Common myeloid progenitor, CD34-positive (primary cell): ENCODE measurements at places on chromosomes 1 and 21.

DNA sequence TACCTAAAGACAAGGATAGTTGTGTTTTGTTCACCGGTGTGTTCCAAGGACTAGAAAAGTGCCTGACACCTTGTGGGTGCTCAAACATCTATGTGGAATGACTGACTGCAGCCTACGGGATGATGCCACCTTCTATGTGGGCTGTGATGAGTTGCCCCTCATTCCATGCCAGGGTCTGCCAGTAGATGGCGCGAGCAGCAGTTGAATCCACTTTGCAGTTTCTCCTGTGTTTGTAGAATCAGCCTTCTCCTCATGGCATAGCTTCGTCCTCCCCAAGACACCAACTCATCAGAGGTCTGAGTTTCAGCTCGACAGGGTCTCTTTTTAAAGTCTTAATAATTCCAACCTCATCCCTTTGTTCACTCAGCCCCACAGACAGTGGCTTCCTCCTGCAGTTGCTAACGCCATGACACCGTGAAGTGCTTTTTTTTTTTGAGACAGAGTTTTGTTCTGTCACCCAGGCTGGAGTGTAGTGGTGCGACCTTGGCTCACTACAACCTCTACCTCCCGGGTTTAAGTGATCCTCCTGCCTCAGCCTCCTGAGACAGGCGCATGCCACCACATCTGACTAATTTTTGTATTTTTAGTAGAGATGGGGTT lies 133.7 kb downstream of the CAPN8 start:
- peak; percentile 69 for DNase-seq

DNA sequence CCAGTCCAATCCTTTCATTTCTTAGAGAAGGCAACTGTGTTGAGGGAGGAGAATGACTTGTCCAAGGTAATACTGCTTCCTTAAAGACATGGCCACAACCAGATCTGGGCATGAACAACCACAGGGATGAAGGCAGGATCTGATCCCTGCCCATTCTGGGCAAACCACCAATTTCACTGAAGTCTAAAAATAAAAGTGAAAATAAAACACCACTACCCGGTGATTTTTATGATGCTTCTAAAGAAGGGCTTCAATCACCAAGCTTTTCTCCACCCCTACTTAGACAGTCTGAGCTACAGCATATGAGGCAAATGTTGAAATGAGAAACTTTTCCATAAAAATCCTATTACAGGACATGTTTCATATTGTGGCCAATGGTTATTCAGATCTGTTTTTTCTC lies 133.0 kb downstream of the PTPN14 start:
- DNase-seq = no peak

GRCh38 chr21:38129711-38130110 lies 127.1 kb upstream of the KCNJ15 start:
- DNase-seq = no peak

- DNase-seq = no peak
Measured at GRCh38 chr21:15415541-15416261, 314.1 kb upstream of the USP25 start.

GRCh38 chr1:198187973-198188588 lies 31.3 kb downstream of the NEK7 start:
- DNase-seq = no peak

- no peak for DNase-seq
Measured at GRCh38 chr1:36115931-36116330, 9.1 kb downstream of the COL8A2 start.

DNA sequence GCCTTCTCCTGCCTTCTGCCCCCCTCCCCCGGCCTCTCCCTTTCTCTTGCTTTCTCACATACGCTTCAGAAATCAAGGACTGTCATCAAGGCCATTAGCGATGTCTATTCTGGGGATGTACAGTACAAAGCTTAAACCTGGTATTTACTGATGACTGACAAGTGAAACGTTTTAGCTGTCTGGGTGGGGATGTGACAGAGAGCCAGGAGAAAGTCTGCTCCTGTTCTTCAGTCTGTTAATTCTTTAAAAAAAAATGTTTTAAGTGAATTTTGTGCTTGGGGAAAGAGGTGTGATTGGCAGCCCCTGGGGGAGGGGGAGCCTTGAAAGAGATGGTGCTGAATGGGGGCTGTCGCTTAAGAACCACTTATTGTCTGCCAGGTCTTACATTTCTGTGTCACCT lies 283.0 kb upstream of the PLXNA2 start:
- no peak for DNase-seq

DNA sequence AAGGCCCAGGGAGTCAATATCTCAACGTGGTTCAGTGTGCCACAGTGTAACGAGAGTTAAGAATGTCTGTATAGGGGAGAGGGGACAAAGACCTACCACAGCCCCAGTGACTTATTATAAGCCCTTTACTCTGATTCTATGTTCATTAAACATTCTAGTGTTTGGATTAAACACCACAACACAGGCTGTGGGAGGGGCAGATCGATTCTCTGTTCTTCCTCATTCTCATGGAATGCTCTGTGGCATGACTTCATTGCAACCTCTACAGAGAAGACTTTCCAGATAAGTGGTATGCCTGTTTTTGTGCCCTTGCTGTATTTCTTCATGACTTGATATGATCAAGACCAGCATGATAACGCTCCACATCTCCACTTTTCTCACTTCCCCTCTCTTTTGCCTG lies 39.0 kb upstream of the CD5L start:
- no peak for DNase-seq

- DNase-seq = no peak
Measured at GRCh38 chr1:240831191-240831631, 219.3 kb upstream of the GREM2 start.

DNA sequence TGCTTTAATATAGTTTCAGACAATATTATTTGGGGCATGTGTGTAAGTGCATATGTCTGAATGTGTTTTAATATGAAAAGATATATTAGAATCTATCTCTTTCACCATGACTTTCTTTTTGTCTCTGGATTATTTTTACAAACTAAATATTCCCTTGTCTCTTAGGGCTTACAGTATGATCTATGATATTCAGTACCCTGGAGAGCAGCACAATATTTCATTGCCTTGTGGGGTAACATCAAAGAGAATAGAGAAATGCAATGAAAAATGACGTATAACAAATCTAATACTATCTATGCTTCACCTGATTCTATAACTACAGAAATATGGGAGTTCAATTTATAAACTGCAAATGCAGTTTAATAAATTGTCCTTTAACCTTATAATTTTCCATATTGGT lies 2084.5 kb downstream of the MRPL39 start:
- no peak for DNase-seq

- no peak for DNase-seq
Measured at GRCh38 chr1:61808321-61808720, 66.0 kb downstream of the PATJ start.

DNA sequence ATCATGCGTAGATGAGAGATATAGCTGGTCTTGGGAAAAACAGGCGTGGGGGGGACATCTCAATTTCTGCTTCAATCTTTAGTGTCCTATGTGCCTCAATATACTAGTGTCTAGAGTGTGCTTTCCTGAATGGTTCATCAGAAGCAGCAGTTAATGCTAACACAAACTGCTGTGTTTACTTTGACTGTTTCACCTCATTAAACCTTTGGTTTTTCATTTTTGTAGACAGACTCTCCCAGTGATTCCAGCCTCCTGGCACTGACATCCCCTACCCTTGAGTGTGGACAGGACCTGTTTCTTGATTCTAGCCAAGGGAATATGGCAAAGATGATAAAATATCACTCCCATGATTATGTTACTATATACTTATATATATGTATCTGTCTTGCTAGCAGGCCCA lies 37.6 kb downstream of the ZYG11A start:
- no peak for DNase-seq

GRCh38 chr1:30538993-30539867 lies 184.2 kb downstream of the MATN1 start:
- no peak for DNase-seq

DNA sequence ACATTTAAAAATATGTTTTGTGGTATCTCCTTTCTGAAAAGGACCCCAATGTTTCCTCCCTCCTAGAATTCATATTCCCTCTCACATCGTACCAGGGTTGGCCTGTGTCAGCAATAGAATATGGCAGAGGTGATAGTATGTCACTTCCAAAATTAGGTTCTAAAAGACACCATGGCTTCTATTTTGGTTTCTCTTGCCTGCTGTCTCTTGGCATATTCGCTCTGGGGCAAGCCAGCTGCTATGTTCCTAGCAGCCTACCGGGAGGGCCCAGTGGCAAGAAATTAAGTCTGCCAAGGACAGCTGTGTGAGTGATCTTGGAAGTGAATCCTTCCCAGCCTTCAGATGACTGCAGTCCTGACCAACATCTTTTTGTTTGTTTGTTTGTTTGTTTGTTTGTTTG lies 92.9 kb upstream of the PPM1J start:
- no peak for DNase-seq

- no peak for DNase-seq
Measured at GRCh38 chr1:244139655-244140054, 88.6 kb downstream of the ZBTB18 start.

GRCh38 chr1:54357967-54358366 lies 48.2 kb downstream of the SSBP3 start:
- peak; percentile 28 for DNase-seq

- DNase-seq = no peak
Measured at GRCh38 chr1:70146488-70146887, 58.9 kb downstream of the LRRC40 start.

GRCh38 chr1:32782086-32782485 lies 35.1 kb downstream of the YARS1 start:
- no peak for DNase-seq

GRCh38 chr1:24955161-24955560 lies 25.1 kb upstream of the RUNX3 start:
- DNase-seq = peak; percentile 85

- no peak for DNase-seq
Measured at GRCh38 chr21:37571442-37571841, 204.9 kb downstream of the DYRK1A start.

GRCh38 chr1:8816831-8817411 lies 519 bp downstream of the RERE start:
- no peak for DNase-seq

DNA sequence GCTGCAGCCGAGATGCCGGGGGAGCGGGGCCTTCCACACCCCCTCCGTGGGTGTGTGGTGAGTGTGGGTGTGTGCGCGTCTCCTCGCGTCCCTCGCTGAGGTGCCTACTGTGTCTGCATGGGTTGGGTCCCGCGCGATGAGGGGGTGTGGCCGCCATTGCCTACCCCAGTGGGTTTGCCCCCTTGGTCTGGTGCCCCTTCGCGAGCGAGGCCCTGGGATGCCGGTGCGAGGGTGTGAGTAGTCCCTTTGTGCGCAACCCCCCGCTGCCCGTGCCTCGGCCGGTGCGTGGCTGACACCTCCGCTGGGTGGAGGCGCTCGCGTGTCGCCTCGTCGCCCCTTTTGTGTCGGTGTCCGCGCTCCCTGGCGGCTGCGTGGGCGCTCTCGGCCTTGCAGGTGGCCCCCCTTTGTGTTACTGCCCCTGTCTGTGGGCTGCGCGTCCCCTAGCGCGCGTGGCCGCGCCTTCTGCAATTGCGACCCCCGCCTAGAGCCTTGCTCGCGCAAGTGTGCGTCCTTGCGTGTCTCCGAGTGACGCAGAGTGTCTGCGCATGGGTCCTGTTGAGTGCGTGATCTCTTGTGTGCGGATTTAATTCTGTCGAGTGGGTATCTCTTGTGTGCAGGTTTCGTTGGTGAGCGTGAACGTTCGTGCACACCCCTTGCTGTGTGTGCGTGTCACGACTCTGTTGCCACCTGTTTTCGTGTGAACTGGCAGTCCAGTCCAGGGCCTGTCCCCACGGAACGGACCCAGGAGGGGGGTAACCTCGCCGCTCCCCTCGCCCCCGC lies 553 bp downstream of the TTC3 start:
- peak; percentile 87 for DNase-seq

DNA sequence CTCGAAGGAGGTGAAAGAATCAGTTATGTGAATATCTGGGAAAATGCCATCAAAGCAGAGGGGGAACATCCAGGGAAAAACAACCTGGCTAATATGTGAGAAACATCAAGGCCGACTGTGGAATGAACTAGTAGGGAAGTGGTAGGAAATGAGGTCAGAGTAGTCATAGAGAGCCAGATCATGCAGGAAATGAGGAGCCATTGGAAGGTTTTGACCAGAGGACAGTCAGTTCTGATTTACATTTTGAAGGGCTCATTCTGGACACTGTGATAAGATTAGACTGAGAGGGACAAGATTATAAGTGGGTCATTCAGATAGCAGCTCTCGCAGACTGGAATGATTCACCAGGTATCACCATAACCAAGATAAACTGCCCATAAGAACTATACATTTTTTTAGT lies 63.7 kb downstream of the SYT14 start:
- DNase-seq = no peak

GRCh38 chr1:7172804-7173203 lies 387.6 kb downstream of the CAMTA1 start:
- no peak for DNase-seq

GRCh38 chr21:18987520-18988026 lies 584.0 kb upstream of the TMPRSS15 start:
- no peak for DNase-seq

DNA sequence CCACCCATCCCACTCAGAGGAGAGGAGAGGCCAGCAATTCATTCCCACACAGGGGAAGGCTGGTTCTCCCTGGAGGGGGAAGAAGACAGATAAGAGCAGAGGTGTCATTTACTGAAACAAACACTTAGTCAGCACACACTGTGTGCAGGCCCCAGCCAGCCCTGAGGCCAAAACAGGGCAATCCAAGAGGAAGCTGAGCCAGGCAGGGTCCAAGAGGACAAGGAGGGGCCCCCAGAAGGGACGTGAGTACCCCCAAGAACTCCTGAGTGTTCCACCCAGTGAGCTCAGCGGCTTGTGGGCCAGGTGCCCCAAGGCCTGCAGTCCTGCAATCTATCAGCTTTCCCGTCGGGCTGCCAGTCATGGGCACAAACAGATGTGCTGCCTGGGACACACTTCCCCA lies 15.8 kb downstream of the ADGRB2 start:
- DNase-seq = no peak

DNA sequence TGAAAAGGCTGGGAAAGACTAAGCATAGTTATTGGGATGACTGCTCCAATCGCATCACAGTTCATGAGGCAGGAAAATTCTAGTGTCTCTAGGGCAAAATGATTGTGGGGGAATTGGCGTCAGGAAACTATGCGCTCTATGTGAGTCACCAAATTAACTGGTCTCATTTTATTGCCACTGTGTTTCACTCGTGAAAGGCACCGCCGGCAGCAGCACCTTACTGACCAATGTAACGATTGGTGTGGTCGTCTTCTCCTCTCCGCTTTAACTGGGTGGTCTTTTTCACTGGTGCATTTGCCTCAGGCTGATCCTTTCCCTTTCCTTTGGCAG lies 83.5 kb downstream of the SPAG17 start:
- no peak for DNase-seq

DNA sequence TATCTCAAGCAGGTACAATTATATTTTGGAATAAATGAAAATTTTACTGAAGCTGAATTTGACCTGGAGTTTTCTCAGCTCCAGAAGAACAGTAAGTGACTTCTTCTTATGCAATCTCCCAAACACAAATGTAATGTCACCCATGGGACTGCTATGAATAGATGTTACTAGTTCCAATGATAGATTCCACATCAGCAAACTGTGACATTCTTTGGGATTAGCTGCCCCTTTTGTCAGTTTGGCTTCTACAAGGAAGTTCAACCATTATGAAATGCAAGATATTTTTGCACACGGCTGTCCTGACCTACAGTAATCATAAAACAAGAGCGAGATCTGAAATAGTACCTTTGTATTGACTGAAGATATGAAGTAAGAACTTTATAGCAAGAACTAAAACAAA lies 27.8 kb upstream of the TSNAX start:
- DNase-seq = no peak

- DNase-seq = no peak
Measured at GRCh38 chr1:229547542-229547941, 11.0 kb downstream of the ABCB10 start.
